ENCODE measurements at places on chromosomes 5 and 9. TPM values are rescaled to one million over a fixed set of nuclear protein-coding genes. Genes with fewer than 3 reads are reported as not detected.

DNA sequence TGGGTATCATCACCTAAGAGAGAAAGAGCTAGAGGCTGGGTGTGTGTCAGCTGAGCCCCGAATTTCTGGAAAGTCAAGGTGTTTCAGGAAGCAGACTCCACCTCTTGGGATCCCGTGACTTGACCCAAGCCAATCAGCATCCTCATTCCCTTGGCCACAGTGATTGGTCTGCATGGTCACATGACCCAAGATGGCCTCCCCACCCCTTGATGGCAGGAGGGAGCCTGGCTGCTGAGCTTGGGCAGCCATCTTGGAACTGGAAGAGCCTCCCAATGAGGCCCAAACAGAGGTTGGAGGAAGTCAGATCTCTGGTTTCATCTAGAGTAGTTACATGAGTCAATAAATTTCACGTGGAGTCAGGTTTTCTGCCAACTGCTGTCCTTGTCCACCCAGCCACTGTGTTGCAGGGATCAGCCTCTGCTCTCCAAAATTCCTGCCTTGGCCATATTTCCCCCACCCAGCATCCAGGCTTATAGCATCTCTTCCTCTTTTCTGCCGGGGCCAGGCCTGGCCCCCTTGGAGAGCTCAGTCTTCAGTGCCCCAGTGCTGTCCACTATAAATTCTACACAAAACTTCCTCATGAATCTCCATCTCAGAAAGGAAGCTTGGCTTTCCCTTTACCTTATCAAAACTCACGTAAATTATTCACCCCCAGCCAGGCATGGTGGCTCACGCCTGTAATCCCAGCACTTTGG lies 17.2 kb upstream of the SUSD3 start:
- no peak for DNase-seq

The DAP gene
- 37.8 TPM for total RNA-seq

- no peak for DNase-seq
Observed at GRCh38 chr5:175854231-175855040, 16.9 kb upstream of the CPLX2 start.

The PCBD2 gene
- 8.6 TPM for total RNA-seq

GRCh38 chr5:151950706-151951105 lies 26.1 kb upstream of the GLRA1 start:
- no peak for DNase-seq

The MATR3 gene
- total RNA-seq: 135 TPM

DNA sequence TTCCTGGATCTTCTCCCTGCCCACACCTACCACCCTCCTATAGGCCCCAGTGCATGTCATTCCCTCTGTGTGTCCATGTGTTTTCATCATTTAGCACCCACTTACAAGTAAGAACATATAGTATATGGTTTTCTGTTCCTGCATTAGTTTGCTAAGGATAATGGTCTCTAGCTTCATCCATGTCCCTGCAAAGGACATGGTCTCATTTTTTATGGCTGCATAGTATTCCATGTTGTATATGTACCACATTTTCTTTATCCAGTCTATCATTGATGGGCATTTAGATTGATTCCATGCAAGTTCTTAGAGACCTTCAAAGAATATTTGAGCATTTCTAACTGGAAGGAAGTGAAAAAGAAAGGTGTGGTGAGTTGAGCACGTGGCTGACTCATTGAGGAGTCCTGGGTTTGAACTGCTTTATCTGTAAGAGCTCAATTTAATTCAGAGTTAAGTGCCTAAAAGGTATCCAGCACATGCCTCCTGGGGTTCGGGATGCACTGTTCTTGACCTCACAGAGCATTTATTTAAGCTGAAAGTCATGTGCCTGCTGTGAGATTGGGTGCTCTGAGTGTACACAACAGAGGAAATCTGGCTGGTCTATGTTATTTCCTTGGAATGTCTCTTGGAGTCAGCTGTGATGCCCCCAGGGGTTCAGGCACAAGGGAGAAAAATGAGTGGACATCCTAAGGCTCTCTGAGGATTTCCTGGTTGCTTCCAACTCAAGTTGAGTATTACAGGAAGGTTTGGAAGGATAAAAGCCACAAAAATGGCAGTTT lies 56.4 kb downstream of the SH3GL2 start:
- DNase-seq: no peak

DNA sequence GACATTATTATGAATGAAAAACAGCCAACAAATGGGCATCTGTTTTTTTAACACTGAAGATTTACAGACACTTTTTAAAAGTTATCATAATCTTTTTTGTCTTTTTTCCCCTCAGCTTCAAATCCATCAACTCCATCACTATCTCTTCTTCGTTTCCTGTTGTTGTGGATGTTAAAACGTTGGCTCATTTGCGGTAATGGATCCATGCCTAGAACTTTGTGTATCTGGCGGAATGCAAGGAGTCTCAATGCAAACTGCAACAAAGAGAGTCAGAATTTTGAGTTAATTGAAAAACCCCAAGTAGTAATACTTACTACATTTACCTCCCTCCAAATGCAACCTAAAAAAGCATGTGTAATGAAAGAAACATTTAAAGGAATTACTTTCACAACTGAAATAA lies 42.9 kb upstream of the MTMR12 start:
- DNase-seq: no peak

The C5 gene
- total RNA-seq: 3.4 TPM

DNA sequence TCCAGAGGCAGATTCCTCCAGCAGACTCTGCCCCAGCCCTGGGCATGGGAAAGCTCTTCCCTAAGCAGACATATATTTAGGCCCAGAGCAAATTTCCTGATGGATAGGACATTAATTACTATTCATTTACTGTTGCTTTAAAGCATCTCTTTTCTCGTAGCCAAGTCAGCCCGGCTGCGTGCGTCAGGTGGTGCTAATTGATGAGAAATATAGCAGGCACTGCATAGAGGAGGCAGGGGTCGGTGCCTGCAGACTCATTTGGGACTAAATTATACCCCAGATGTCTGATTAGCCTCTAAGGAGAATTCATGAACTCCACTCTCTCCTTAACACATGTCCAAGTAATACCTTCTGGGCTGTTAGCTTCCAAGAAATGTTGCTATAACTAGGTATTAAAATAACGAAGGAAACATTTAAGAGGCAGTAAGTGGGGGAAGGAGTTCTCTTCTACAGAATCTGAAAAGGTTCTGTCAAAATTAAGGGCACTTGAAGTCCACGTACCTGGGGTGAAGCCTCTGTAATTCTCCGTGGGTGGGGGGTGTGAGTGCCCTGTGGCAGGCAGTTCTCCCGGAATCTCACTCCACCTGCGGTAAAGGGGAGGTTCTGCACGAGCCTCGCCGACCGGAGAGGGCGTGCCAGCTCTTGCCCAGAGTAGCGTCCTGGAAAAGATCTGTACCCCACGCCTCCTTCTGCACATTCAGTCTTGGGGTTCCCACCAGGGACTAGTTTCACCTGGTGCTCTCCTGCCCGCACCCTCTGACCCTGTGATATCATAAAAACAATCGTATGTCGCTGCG lies 115.9 kb upstream of the FCN2 start:
- no peak for DNase-seq

DNA sequence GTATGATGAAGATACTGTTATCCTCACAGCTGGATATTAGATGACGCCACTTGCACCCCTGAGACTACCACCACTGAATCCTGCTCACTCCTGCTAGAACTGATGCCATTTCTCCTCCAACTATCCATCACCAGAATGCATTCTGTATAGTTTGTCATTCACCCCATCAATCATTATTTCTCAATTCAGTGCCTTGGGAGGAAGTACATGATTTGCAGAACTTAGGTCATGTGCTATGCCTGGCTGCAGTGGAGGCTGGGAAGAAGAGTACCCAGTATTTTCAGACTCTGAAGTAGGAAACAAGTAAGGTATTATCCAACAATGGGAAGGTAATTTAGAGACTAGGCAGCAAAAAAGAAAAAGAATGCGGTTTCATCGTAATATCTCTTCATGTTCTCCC lies 26.2 kb upstream of the HSD17B4 start:
- DNase-seq: no peak
